Stimulated activated CD8-positive, alpha-beta memory T cell treated with anti-CD3 and anti-CD28 coated beads, Interleukin-4, amount 100 ng/mL, for 1 hour (primary cell): ENCODE measurements at places on chromosomes 6 and 20.

DNA sequence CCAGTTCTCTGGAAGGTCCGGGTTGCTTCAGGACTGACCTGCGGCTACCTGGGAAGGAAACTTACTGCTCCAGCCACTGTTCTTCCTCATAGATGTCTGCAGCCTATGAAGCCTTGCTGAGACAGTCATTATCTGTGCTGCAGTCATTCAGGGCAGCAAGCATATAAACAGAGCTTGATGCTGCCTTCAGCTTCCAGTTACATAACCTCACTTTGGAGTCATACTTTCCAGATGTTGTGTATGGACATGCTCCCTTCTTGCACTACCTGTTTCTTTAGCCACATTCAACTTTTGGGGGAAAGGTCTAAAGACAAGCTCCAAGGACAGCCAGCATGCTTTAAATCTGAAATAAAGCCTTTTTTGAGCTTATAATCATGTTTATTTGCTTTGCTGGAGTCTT, 98.1 kb downstream of the SLC24A3 start:
- no peak for DNase-seq

- no peak for DNase-seq
Observed at GRCh38 chr20:9761476-9761875, 77.4 kb downstream of the PAK5 start.

DNA sequence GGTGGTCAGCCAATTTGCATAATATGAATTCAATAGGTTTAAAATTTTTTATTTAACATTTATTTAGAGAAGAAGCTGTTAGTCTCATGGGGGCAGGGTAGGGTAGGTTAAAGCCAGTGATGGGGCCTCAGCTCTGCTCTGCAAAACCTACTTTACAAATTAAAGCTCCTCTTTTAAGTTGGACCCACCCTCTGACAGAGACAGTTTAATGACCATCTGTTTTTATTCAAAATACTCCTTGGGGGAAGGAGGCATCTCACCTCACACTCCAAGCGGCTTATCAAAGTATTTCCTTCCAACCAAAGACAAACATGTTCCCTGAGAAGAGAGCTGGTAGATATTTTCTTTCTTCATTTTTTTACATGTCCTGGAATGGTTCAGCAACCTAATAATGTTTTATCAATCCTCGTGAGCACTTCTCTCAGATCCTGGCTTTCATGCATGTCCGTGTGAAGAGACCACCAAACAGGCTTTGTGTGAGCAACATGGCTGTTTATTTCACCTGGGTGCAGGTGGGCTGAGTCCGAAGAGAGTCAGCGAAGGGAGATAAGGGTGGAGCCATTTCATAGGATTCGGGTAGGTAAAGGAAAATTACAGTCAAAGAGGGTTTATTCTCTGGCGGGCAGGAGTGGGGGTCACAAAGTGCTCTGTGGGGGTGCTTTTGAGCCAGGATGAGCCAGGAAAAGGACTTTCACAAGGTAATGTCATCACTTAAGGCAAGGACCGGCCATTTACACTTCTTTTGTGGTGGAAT, 184.7 kb downstream of the GJA1 start:
- no peak for DNase-seq

GRCh38 chr6:19558201-19558600, 279.0 kb upstream of the ID4 start:
- no peak for DNase-seq

DNA sequence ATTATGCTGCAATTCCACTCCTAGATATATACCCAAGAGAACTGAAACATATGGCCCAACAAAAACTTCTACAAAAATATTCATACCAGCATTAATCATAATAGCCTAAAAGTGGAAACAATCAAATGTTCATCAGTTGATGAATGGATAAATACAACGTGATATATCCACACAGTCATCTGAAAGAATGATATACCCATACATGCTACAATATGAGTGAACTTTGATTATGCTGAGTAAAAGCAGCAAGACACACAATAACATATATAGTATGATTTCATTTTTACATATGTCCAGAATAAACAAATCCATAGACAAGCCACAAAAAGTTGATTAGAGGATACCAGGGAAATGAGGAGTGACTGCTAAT, 30.7 kb downstream of the CDK19 start:
- DNase-seq, result no peak

- DNase-seq, result no peak
Observed at GRCh38 chr20:41260734-41261220, 56.8 kb downstream of the ZHX3 start.

GRCh38 chr6:89244241-89244985, 27.3 kb upstream of the GABRR1 start:
- no peak for DNase-seq

DNA sequence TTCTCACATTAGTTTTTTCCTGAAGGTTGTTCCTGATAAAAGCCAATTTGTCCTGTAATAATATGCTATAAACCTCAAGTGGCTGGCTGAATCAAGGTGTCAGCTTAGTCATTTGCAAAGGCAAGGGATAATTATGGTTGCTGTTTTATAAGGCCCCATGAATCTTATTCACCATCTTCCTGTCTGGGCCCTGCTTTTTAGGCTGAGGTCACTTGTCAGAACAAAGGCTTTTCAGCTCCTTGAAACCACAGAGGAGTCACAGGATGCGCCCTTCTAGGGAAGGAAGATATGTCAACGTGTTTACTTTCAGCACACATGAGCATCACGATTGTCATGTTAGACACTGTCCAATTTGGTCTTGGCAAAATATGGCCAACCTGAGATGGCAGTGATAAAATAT, 64.8 kb upstream of the NAA20 start:
- DNase-seq, result no peak

GRCh38 chr20:53708129-53708968, 114.7 kb upstream of the ZNF217 start:
- DNase-seq, result no peak

DNA sequence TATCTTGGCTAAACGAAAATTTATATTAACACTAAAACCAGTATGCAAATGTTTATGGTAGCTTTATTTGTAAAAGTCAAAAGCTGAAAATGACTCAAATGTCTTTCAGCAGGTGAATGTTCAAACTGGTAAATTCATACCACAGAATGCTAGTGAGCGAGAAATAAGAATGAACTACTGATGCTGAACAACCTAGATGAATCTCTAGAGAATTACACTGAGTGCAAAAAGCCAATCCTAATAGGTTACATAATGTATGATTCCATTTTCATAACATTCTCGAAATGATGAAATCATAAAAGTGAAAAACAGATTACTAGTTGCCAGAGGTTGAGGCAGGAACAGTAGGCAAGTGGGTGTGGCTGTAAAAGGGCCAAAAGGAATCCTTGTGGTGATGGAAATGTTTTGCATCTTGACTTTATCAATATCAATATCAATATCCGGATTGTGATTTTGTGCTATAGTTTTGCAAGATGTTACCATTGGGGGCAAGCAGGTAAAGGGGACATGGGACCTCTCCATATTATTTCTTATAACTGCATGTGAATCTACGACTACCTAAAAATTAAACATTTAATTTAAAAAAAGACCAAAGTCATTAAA, 26.1 kb downstream of the ZNF311 start:
- no peak for DNase-seq

GRCh38 chr6:14722704-14723103, 523.2 kb upstream of the JARID2 start:
- DNase-seq, result no peak

DNA sequence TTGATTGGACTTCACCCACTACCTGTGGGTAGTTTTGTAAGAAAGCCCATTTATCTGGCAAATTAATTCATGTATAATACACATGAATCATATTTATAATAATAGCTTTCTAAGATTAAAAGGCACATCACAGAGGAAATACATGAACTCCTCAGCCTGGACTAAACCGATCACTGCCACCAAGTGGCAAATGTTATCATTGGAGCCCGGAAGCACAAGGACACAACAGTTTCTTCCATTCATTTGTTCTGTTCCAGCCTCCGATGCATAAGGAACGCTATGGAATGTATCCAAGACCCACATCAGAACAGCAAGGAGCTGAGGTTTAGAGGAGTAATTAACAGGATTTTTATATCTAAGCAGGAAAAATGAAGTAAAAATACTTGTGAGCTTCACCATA, 13.9 kb upstream of the IPCEF1 start:
- DNase-seq, result no peak

- no peak for DNase-seq
Observed at GRCh38 chr6:137387096-137387764, 107.0 kb downstream of the OLIG3 start.
